ENCODE measurements at places on chromosomes 7 and 10.
A peak's percentile ranks its signal among the peaks of the same experiment; 100 is the strongest.

- DNase-seq: peak; percentile 18
Measured at GRCh38 chr7:22885797-22886261, 63.2 kb upstream of the TOMM7 start.

DNA sequence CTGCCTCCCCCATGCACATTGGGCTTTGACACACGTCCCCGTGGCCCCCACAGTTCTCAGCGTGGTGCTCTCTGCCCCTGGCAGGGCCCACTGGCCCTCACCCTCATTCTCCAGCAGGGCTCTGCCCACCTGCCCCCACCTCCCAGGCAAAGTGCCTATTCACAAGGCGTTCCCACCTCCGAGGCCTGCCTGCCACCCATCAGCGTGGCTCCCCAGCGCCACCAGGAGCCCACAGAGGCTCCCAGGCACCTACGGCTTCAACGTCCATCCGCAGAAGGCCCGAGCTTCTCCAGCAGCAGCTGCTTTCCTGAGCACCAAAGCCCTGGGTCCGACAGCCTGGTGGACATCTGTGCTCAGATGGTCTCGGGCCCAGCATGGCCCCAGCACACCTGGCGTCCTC, 211.8 kb upstream of the PPP2R2D start:
- DNase-seq: no peak

- DNase-seq: no peak
Measured at GRCh38 chr7:157687158-157687557, 350.4 kb downstream of the DNAJB6 start.

GRCh38 chr10:33886299-33886698, 551.8 kb upstream of the NRP1 start:
- DNase-seq: no peak

GRCh38 chr10:70634011-70634410, 31.5 kb upstream of the PRF1 start:
- no peak for DNase-seq

DNA sequence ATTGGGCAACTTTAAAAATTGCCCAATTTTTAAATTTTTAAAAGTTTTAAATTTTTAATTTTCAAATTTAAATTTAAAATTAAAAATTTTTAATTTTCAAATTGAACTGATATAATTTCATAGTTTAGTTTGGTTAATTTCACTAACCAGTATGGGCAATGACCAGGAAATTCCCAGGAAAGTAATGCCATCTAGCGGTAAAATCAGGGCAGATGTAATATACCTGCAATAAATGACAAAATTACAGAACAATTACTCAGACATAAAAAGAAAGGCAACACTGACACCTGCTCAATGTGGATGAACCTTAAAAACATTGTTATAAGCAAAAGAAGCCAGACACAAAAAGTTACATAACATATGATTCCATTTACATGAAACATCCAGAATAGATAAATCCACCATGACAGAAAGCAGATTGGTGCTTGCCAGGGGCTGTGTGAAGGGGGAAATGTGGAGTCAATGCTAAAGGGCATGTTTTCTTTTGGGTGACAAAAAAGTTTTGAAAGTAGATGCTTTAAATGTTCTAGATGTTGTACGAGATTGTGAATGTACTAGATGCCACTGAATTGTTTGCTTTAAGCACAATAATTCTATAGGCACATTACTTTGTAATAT, 28.6 kb upstream of the SLC16A12 start:
- DNase-seq: no peak
